ENCODE measurements at places on chromosomes 3 and 15. TPM values are rescaled to one million over a fixed set of nuclear protein-coding genes. Genes with fewer than 3 reads are reported as not detected.

The IL17RD gene
- total RNA-seq: 28.7 TPM

The CFAP100 gene
- total RNA-seq: not detected

DNA sequence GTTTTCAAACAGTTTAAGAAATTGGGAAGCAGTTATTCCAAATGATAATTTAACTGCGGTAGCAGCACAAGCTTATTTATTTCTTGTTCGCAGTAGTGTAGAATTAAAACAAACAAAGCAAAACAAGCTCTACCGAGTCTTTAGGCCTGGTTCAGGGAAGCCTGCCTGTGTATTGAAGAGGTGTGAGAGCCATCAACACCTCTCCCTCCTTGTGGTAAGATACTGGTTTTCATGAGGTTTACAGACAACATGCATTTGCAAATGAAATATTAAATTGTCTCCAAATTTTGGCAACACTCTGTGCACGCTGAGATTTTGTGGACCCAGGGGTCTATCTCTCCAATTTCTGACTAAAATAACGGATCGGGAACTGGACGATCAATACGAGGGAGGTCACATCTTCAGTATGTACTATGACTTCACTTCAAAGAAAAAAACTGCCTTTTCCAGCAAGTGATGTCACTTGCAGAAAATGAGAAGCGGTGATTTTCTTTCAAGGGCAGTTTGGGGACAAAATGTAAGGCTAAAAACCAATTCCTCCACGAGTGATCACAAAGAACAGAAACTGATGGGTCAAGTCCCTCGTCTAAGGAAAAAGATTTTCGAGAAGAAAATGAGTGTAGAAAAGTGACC, 721 bp downstream of the ATR start:
- no peak for DNase-seq

DNA sequence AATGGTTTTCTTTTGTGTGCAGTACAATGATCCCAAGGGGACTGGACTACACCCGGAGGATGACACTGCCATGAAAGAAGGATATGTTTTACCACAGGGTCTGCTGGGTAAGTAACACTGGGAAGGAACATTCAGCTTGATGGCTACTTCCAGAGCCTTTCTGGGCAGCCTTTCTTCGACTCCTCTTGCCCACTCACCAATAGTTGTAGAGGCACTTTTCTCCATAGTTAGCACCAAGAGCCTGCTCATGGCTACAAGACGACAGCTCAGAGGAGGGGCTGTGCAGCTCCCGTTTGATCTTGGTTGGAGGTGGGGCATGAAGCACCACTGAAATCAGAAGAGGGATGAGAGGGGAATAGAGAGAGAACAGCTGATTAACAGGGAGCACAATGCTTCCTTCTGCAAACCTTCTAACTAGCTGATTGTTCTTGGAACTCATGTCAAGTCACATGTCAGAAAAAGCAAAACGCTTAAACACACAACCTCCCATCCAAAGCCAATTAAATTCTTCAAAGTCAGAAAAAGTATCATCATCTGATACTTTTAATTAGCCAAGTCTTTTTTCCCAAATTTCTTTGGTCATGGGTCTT, 27.9 kb downstream of the ETV5 start:
- DNase-seq: no peak

- no peak for DNase-seq
Measured at GRCh38 chr3:160973067-160973809, 131.9 kb downstream of the B3GALNT1 start.

The RAB6B gene
- total RNA-seq: 4.1 TPM

The CDCP1 gene
- total RNA-seq: 82.0 TPM

GRCh38 chr3:94026623-94027022, 1.8 kb downstream of the STX19 start:
- DNase-seq: no peak

DNA sequence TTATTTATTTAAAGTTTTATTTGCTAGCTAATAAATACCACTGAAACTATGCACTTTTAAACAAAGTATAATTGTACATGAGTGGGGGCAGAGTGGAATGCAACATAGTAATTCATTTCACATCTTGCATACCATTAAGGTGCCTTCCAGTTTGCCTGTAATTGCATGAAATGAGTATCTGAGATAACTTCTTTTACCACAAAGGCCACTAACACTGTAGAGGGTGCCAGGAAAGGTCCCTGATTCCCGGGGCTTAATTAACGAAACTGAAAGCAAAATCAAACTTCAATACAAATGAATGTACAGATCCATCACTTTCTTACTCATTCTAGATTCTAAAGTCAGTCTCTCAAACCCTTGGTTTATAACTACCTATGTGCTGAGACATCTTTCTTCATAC, 2.1 kb downstream of the CD47 start:
- DNase-seq: no peak

GRCh38 chr3:177642042-177642803, 444.9 kb upstream of the TBL1XR1 start:
- no peak for DNase-seq

The ROBO1 gene
- total RNA-seq: 38.2 TPM

GRCh38 chr15:74222240-74223119, 13.6 kb upstream of the CCDC33 start:
- no peak for DNase-seq

GRCh38 chr3:14933820-14934425, 13.5 kb upstream of the NR2C2 start:
- DNase-seq: no peak

The ZNF774 gene
- 2.0 TPM for total RNA-seq

DNA sequence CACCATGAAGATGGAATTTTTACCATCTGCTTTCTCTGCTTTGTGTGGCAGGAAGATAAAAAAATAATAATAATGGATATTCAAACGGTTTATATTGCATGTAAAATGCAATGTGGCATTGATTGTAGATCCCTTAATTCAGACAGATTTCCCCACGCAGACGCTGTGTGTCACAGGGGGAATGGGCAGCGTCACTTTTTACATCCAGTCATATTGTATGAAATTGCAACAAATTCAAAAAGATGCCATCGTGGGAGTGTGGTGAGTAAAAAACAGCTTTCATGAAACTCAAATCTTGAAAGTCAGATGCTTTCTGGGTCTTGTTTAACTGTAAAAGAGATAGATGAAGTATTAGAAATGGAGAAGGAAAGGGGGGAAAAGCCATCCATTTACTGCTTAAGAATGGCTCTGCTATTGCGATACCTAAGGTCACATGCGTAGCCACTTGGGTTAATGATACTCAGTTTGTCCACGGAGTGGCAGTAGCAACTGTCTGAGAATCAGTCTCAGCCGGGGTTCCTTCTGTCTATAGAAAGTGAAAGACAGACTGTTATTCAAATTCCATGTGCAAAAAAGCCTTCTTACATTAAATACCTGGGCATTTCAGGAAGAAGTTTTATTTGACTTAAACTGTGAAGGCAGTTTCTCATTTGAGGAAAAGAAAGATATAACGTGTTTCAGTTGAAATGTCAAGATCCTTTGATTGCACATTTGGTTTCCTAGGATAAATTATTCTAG, 28.5 kb downstream of the BTD start:
- peak; percentile 52 for DNase-seq

DNA sequence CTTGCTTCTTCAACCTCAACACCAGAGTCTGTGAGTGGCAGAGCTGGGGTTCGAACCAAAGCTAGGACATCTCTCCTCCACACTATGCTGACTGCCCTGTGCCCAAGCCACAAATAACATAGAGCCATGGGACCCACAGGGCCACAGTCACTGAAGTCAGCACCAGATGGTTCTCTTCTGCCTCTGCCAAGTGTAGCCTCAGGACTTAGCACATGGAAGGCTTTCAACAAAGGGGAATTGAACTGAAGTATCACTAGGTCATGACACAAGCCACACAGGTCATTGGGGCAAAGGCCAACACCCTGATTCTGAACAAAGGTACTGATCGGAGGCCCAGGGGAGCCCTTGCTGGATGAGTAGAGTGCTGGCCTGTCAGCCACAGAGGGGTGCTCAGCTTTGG, 83.6 kb downstream of the BDH1 start:
- no peak for DNase-seq

DNA sequence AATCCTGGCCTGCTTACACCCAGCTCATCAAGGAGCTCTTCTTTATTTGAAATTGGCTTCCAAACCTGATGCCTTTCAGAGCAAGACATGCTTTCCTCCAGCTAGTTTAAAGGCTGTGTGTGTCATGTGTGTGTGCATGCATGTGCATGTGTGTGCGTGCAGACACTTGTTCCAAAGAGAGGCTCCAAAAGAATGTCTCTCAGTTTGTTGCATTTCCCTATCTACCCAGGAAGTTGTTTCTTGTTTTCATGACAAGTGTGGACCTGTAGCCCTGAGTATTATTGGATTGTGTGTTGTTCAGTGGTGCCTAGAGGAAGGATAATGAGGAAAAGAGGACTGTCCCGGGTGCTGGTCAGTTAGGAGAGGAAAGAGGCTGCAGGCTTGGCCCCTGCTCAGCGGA, 240.0 kb downstream of the THSD4 start:
- DNase-seq: no peak

- no peak for DNase-seq
Measured at GRCh38 chr3:156626104-156626503, 48.3 kb upstream of the TIPARP start.

The GHSR gene
- not detected for total RNA-seq

DNA sequence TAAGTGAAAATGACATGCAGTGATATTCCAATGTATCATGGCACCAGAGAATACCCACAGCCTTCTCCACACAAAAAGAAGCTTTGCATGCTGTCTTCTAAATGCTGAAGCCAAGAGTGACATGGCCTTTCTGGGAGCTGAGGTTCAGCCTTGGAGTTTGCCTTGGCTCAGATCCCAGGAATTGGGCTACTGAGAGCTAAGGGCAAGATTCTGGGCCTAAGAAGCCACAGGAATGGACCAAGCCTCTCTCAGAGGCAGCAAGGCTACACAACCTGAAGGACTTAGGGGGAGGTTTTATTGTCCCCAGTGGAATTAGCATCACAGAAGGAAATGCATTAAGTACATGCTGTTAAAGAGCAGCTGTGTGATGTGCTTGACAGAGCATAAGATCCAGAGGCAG, 1078.5 kb downstream of the TUSC7 start:
- DNase-seq: peak; percentile 28

DNA sequence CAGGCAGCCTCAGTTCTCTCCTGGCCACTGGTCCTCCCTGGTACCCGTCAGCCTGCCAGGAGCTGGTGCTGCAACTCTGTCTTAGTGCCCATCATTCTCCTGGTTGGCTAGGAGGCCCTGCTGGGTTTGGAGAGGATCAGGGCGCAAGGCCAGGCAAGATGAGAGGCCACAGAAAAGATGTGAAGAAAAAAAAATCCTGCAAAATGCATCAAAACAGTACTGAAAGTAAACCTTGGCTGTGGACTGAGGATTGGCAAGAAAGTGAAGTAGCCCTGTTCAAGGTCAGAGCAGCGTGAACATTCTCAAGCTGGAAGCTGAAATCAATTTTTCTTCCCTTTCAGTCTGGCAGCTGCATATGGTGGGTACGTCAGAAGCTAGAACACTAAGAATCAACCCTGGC, 74.2 kb downstream of the GTF2E1 start:
- no peak for DNase-seq

The TRH gene
- not detected for total RNA-seq
